ENCODE measurements at places on chromosomes 1 and 21. TPM values are rescaled to one million over a fixed set of nuclear protein-coding genes. Genes with fewer than 3 reads are reported as not detected.

- H3K36me3 ChIP-seq: peaks cover 40% of the 10 kb centered on the region
- H3K27me3 ChIP-seq: no peaks in the 10 kb centered on the region
- H3K4me3 ChIP-seq: peak overlapping the region; percentile 87
- peaks cover 13% of the 10 kb centered on the region for H3K4me1 ChIP-seq
- H3K27ac ChIP-seq: peak overlapping the region; percentile 73
Observed at GRCh38 chr1:246725191-246725590, 982 bp downstream of the SCCPDH start.

- H3K27ac ChIP-seq: peak overlapping the region; percentile 75
- H3K36me3 ChIP-seq: no peaks in the 10 kb centered on the region
- H3K27me3 ChIP-seq: no peaks in the 10 kb centered on the region
- H3K4me3 ChIP-seq: peak overlapping the region; percentile 68
- peak; percentile 58 for DNase-seq
Observed at GRCh38 chr1:223143537-223144248, 645 bp upstream of the TLR5 start.

DNA sequence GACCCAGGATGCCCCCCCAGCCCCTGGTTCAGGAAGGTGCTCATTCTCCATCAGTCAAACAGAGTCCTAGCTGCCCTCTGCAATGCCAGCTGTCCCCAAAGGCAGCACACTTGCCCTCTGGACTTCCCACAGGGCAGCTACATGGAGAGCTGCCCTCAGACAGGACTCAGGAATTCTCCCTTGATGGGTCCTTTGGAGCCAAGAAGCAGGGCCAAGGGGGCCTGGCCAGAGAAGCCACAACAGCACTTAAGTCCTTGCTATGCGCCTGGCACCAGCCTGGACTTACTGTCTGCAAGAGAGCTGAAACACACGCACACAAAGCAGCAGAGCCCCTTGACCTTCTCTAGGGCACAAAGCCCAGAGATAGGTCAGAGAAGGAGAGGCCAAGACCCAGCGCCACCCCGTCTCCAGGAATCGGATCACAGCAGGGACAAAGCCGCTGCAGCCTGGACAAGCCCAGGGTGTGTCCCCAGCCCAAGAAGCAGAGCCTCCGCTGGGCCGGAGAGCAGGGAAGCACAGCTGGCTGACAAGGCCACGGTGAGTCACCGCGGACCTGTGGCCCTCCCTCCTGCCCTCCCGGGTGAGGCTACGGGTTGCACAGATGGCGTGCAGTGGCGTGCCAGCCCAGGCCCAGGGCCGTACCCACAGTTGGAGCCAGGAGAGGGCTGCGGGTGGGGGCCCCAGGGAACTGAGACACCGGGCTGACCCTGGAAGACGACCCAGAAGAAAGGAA lies 1.7 kb downstream of the WNT9A start:
- H3K4me1 ChIP-seq: peaks cover 2% of the 10 kb centered on the region
- no peak for DNase-seq
- H3K27me3 ChIP-seq: peaks cover 18% of the 10 kb centered on the region

DNA sequence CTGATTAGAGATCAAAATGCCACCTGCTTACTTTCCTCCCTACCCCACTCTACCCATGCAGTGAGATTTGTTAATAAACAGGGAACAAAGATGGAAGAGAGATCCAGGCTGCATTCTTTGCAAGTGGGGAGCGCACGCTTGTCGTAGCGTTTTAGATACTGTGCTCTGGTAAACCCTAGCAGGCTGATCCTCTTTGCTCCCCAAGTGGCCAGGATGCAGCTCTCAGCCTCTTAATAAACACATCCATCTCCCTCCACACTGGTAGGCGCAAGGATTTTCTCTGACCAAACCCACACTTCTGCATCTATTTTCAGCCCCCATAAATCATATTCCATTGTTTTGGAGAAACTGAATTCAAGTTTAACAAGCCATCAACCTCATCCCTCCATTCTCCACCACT lies 2.9 kb downstream of the PGBD5 start:
- H3K4me3 ChIP-seq: no peak overlapping the region
- DNase-seq: no peak
- no peaks in the 10 kb centered on the region for H3K36me3 ChIP-seq
- no peak overlapping the region for H3K27ac ChIP-seq
- H3K27me3 ChIP-seq: peaks cover 66% of the 10 kb centered on the region

GRCh38 chr1:101485712-101486111 lies 248.9 kb downstream of the S1PR1 start:
- no peaks in the 10 kb centered on the region for H3K27me3 ChIP-seq
- no peaks in the 10 kb centered on the region for H3K36me3 ChIP-seq
- no peak overlapping the region for H3K4me3 ChIP-seq
- DNase-seq: no peak
- H3K4me1 ChIP-seq: no peaks in the 10 kb centered on the region

Gene MSH4
- total RNA-seq: 0.16 TPM

GRCh38 chr1:41764656-41765055 lies 154.1 kb downstream of the HIVEP3 start:
- H3K27me3 ChIP-seq: no peaks in the 10 kb centered on the region
- H3K4me3 ChIP-seq: no peak overlapping the region
- DNase-seq: no peak
- no peaks in the 10 kb centered on the region for H3K36me3 ChIP-seq

Gene TNFRSF1B
- total RNA-seq: 191 TPM

Gene ACTL8
- not detected for total RNA-seq

DNA sequence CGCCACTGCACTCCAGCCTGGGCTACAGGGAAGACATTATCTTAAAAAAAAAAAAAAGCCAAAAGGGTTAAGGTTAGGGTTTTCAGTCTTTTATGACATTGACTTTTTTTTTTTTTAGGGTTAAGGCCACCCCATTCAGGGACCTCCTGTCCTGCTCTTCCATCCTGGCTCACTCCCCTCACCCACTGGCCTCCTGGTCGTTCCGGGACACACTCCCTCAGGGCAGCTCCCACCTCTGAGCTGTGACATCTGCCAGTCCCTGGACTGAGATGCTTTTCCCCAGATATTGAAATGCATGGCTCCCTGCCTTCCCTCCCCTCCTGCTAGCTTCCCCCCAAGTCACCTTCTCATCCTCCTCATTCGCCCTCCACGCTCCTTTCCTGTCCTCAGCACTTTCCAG lies 9.6 kb downstream of the PLEKHG5 start:
- peaks cover 17% of the 10 kb centered on the region for H3K27me3 ChIP-seq
- no peak overlapping the region for H3K27ac ChIP-seq
- no peaks in the 10 kb centered on the region for H3K36me3 ChIP-seq
- H3K4me1 ChIP-seq: peaks cover 10% of the 10 kb centered on the region

DNA sequence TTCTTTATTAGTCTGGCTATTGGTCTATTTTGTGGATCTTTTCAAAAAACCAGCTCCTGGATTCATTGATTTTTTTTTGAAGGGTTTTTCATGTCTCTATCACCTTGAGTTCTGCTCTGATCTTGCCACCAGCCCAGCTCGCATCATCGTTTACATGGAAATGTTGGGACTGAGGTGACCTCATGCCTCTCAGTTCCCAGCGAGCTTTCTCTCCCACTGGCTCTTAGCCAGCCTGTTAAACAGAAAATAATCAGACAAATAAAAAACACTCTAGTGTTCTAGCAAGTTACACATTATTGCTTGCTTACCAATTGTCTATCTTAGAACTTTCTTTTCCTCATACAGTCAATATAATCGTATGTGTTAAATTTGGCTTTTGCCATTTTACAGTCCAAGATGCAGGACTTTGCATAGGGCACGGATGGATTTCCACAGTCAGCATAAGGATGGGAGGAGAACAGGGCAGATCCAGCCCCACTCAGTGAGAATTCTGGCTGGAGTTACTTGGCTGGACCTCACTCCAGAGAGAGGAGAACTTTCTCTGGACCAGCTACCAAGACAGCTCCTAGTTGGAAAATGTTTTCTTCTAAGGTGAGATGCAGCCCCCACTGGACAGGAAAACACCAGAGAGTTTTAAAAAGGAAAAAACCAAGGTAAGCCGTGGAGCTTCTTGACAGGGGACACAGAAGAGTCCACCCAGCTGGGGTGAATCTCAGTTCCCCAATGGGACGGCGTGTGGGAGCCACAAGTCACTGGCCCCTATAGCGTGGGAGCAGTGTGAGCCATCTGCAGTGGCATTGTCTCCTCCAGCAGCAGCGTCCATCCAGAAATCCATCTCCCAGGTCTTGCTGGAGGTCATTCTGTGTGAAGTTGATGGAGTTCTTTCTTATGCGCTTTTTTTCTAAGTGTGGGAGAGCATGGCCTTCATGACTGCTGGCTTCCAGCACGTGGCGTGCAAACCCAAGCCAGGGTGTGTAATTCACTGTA lies 17.6 kb downstream of the PGBD2 start:
- no peaks in the 10 kb centered on the region for H3K27me3 ChIP-seq
- H3K36me3 ChIP-seq: peaks cover 11% of the 10 kb centered on the region
- DNase-seq: no peak
- H3K4me1 ChIP-seq: peaks cover 26% of the 10 kb centered on the region
- H3K27ac ChIP-seq: no peak overlapping the region
- H3K4me3 ChIP-seq: no peak overlapping the region

DNA sequence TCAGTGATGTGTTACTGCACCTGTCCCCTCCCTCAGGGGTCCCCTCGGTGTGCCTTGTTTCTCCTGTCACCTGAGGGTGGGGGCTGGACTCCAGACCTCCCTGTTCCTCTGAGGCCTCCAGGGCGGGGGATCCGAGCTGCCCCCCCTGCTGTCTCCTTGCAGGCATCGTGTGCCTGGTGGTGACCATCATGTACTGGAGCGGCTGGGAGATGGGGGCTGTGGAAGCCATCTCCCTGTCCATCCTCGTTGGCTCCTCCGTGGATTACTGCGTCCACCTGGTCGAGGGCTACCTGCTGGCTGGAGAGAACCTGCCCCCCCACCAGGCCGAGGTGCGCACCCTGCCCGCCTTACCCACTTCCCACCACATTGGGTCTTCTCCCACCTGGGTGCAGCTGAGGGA lies 56.4 kb downstream of the DISP3 start:
- H3K4me1 ChIP-seq: no peaks in the 10 kb centered on the region
- no peaks in the 10 kb centered on the region for H3K27me3 ChIP-seq
- no peaks in the 10 kb centered on the region for H3K36me3 ChIP-seq
- H3K27ac ChIP-seq: no peak overlapping the region
- H3K4me3 ChIP-seq: no peak overlapping the region

DNA sequence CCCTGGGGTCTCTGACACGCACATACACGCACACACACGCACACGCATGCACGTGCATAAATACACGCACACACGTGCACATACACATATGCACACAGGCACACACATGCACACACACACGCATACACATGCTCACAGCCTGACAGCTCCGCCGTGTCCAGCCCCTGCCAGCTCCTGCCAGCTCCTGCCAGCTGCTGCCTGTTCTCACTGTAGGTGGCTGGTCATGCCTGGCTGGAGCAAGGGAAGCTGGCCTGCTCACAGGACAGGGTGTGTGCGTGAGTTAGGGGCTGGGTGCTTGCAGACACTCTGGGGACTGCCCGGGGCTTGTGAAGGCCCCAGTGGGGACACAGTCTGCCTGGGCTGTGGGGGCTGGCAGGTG lies 4.9 kb downstream of the PLCH2 start:
- H3K4me3 ChIP-seq: no peak overlapping the region
- no peaks in the 10 kb centered on the region for H3K27me3 ChIP-seq
- H3K36me3 ChIP-seq: no peaks in the 10 kb centered on the region
- H3K27ac ChIP-seq: no peak overlapping the region
- no peaks in the 10 kb centered on the region for H3K4me1 ChIP-seq

DNA sequence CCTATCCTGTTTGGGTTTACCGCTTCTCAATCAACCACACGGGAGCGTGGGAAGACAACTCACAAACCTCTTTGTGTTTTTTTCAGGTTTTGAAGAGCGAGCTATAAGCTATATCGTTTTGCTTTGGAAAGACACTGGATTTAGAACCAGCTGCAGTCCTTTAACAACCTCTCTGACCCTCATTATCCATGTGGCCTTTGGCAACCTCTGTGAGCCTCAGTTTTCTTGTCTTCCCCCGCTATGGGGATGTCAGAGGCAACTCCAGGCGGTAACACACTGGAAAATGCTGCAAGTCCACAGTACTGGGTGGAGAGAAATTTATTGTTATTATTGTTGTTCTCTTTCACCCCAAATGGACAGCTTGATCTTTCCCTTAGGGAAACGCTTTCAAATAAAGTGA lies 100.0 kb downstream of the ETS2 start:
- H3K4me3 ChIP-seq: no peak overlapping the region
- H3K4me1 ChIP-seq: no peaks in the 10 kb centered on the region
- no peak overlapping the region for H3K27ac ChIP-seq
- H3K36me3 ChIP-seq: no peaks in the 10 kb centered on the region

GRCh38 chr1:230070321-230071208 lies 3.5 kb downstream of the GALNT2 start:
- no peak overlapping the region for H3K27ac ChIP-seq
- DNase-seq: no peak
- no peaks in the 10 kb centered on the region for H3K27me3 ChIP-seq
- H3K36me3 ChIP-seq: peaks cover 8% of the 10 kb centered on the region
- H3K4me3 ChIP-seq: no peak overlapping the region

DNA sequence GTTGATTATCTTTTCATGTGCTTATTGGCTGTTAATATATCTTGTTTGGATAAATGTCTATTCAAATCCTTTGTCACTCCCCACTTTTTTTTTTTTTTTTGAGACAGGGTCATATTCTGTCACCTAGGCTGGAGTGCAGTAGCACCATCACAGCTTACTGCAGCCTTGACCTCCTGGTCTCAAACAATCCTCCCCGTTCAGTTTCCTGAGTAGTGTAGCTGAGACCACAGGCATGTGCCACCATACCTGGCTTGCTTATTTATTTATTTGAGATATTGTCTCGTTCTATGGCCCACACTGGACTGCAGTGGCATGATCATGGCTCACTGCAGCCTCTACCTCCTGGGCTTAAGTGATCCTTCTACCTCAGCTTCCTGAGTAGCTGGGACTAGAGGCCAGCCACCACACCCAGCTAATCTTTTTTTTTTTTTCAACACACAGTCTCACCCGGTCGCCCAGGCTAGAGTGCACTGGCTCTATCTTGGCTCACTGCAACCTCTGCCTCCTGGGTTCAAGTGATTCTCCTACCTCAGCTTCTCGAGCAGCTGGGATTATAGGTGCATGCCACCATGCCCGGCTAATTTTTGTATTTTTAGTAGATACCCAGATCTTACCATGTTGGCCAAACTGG lies 13.9 kb upstream of the MYCL start:
- no peaks in the 10 kb centered on the region for H3K36me3 ChIP-seq
- no peak overlapping the region for H3K27ac ChIP-seq
- no peak overlapping the region for H3K4me3 ChIP-seq
- peaks cover 3% of the 10 kb centered on the region for H3K27me3 ChIP-seq

- peaks cover 2% of the 10 kb centered on the region for H3K4me1 ChIP-seq
- no peak overlapping the region for H3K4me3 ChIP-seq
- peaks cover 21% of the 10 kb centered on the region for H3K36me3 ChIP-seq
- no peak for DNase-seq
- no peaks in the 10 kb centered on the region for H3K27me3 ChIP-seq
Observed at GRCh38 chr21:41857771-41858300, 21.3 kb downstream of the PRDM15 start.

GRCh38 chr1:31633117-31633516 lies 11.6 kb downstream of the PEF1 start:
- no peaks in the 10 kb centered on the region for H3K27me3 ChIP-seq
- H3K27ac ChIP-seq: no peak overlapping the region

GRCh38 chr1:180731131-180731530 lies 99.3 kb downstream of the XPR1 start:
- no peaks in the 10 kb centered on the region for H3K27me3 ChIP-seq
- no peak overlapping the region for H3K4me3 ChIP-seq
- DNase-seq: no peak
- peaks cover 64% of the 10 kb centered on the region for H3K36me3 ChIP-seq
- no peaks in the 10 kb centered on the region for H3K4me1 ChIP-seq

Data from activated CD8-positive, alpha-beta T cell treated with anti-CD3 and anti-CD28 coated beads for 36 hours (primary cell).